NCI-H510A (cell line): ENCODE measurements at places on chromosomes 13 and 19.

GRCh38 chr13:71051573-71051972 lies 815.4 kb downstream of the DACH1 start:
- no peak for DNase-seq

GRCh38 chr13:44412346-44412935 lies 38.8 kb downstream of the SERP2 start:
- DNase-seq = no peak

- no peak for DNase-seq
These were observed 13.9 kb downstream of the ZNF543 start for GRCh38 chr19:57334191-57334590.

DNA sequence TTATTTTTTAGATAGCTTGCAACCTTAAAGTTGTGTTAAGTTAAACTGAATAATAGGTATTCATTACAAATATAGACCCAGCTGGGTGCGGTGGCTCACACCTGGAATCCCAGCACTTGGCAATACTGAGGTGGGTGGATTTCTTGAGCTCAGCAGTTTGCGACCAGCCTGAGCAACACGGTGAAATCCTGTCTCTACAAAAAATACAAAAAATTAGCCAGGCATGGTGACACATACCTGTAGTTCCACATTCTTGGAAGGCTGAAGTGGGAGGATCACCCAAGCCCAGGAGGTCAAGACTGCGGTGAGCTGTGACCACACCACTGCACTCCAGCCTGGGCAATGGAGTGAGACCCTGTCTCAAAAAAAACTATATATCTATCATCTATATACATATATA lies 386.5 kb downstream of the PCDH17 start:
- DNase-seq = no peak

GRCh38 chr13:51967482-51968446 lies 43.5 kb downstream of the ATP7B start:
- no peak for DNase-seq

DNA sequence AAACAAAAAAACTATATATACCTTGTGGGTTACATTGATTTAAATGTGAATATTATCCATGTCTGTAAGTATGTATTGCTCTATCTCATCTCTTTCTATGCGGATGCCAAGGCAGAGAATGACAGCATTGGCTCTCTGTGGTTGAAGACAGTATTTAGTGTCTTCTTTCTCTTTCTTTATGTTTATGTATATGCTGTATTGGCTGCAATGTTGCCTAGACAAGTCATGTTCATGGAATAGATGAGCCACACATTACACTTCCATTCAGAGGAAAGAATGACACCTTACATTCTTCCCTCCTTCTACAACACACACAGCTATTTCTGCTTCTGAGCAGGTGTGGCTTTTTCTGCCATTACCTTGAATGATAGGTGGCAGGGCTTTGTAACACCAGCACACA lies 639.4 kb upstream of the MIR17HG start:
- no peak for DNase-seq

DNA sequence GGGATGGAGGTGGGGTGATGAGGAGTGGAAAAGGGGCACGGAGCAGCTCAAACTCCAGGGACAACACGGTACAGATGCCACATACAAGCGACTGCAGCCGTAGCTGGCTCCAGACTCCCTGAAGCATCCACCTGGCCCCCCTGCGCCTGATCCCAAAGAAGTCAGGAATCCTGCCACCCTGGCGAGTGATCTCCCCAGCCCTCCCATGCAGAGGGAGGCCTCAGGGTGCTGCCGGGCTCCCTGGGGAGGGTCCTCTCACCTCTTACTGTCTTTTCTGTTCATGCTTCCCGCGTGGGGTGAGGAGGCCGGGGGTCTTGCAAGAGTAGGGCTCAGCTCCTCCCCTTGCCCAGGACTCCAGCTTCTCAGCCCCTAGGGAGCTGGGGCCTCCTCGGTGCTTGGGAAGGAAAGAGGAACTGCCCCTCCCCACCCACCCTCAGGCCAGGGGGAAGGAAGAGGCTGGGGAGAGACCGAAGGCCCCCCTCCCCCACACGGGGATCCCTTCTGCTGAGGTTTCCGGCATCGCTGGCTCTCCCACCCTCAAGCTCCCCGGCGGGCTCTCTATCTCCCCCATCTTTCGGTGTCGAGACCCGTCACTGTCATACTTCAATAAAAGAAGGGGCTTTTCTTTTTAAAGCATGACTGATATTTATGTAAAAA lies at the start of gene RASGRP4:
Gene RASGRP4 (minus strand): TSS at position 410 of the 657 bp plus-strand sequence. CDS start 128 bp downstream, at position 282.
- DNase-seq = no peak
